ENCODE measurements at places on chromosomes 7 and 10. TPM values are rescaled to one million over a fixed set of nuclear protein-coding genes. Genes with fewer than 3 reads are reported as not detected.
A peak's percentile ranks its signal among the peaks of the same experiment; 100 is the strongest.

FAM20C gene
- 34.0 TPM for total RNA-seq

GRCh38 chr7:76514926-76515771 is 4.8 kb downstream of the UPK3B start:
- no peaks in the 10 kb centered on the region for H3K27me3 ChIP-seq
- no peaks in the 10 kb centered on the region for H3K36me3 ChIP-seq
- no peak overlapping the region for H3K4me3 ChIP-seq
- no peak for DNase-seq

DNA sequence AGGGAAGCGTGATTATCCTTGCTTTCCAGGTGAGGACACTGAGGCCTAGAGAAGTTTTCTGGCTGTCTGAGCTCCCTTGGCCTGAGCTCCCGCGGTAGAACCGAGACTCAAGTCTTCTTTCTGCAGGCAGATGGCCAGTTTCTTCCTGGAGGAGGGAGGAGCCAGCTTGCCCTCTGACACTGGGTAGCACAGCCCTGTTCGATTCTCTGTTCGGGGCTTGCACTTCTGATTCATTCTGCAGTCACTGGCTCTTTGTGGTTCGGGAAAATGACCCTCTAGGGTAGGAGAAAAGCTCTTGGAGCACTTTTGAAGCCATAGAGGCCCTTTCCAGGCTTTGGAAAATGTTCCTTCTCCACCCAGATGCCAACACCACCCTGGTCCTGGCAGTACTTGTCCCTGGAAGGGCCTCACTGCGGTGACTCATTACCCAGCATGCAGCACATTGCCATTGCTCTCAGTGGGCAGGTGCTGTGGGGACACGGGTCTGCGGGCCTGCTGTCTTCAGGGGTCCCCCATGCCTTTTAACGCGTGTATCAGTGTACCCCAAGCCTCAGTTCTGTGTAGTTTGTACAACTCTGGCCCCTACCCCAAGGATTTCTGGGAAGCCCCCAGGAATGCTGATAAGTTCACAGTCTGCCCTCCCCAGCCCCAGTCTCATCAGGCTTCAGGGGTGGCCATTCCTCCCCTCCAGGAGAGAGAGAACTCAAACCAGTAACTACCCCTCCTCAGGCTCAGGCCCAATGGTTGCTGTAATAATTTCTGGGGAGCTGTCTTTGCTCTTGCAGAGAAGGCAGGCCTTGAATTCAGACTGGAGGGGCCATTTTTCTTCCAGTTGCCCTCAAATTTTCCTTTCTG is 11.9 kb downstream of the CHST3 start:
- H3K27ac ChIP-seq = peak overlapping the region; percentile 34
- H3K4me3 ChIP-seq = no peak overlapping the region
- peaks cover 30% of the 10 kb centered on the region for H3K4me1 ChIP-seq
- no peak for DNase-seq
- peaks cover 3% of the 10 kb centered on the region for H3K36me3 ChIP-seq

- H3K4me3 ChIP-seq = no peak overlapping the region
- H3K36me3 ChIP-seq = no peaks in the 10 kb centered on the region
- no peak for DNase-seq
- H3K4me1 ChIP-seq = 0 out of 2 replicates have a peak, but pooled peaks cover 5% of the 10 kb centered on the region
- no peaks in the 10 kb centered on the region for H3K27me3 ChIP-seq
Observed at GRCh38 chr10:34538281-34538829, 276.7 kb downstream of the PARD3 start.

GHRHR gene
- not detected for total RNA-seq

DNA sequence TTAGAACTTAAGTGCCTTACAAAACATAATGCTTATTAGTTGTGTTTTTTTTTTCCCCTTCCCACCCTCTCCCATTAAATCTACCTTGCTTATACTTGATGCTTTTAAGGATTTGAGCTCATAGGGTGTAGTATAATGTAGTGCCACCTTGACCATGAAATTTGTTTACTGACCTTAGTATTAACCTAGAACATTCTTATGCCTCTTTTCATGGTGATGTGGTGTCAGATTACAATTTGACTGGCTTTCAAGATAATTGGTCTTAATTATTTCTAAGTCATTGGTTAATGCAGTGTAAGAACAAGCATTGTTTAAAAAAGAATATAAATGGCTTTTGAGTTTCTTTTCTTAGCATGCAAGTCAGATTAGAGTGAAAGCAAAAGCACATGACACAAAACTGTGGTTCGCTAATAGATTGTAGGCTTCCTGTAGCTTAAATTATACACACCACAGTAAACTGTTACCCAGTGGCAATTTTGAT is 61.8 kb downstream of the ADD3 start:
- no peaks in the 10 kb centered on the region for H3K27me3 ChIP-seq
- no peak overlapping the region for H3K27ac ChIP-seq
- peaks cover 53% of the 10 kb centered on the region for H3K4me1 ChIP-seq
- no peak for DNase-seq

RBM48 gene
- 14.2 TPM for total RNA-seq

DNA sequence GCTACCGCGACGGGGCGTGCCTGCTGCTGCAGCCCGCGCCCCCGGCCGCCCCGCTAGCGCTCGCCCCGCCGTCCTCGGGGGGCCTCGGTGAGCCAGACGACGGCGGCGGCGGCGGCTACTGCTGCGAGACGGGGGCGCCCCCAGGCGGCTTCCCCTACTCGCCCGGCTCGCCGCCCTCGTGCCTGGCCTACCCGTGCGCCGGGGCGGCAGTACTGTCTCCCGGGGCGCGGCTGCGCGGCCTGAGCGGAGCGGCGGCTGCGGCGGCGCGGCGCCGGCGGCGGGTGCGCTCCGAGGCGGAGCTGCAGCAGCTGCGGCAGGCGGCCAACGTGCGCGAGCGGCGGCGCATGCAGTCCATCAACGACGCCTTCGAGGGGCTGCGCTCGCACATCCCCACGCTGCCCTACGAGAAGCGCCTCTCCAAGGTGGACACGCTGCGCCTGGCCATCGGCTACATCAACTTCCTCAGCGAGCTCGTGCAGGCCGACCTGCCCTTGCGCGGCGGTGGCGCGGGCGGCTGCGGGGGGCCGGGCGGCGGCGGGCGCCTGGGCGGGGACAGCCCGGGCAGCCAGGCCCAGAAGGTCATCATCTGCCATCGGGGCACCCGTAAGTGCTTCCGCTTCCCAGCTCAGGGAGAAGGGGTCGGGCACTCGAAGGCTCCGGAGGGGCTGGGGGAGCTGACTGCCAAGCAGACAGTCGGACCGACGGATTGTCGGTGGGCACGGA is 761 bp downstream of the PTF1A start:
- H3K4me1 ChIP-seq = no peaks in the 10 kb centered on the region
- H3K27me3 ChIP-seq = no peaks in the 10 kb centered on the region
- no peaks in the 10 kb centered on the region for H3K36me3 ChIP-seq
- no peak overlapping the region for H3K27ac ChIP-seq

DNA sequence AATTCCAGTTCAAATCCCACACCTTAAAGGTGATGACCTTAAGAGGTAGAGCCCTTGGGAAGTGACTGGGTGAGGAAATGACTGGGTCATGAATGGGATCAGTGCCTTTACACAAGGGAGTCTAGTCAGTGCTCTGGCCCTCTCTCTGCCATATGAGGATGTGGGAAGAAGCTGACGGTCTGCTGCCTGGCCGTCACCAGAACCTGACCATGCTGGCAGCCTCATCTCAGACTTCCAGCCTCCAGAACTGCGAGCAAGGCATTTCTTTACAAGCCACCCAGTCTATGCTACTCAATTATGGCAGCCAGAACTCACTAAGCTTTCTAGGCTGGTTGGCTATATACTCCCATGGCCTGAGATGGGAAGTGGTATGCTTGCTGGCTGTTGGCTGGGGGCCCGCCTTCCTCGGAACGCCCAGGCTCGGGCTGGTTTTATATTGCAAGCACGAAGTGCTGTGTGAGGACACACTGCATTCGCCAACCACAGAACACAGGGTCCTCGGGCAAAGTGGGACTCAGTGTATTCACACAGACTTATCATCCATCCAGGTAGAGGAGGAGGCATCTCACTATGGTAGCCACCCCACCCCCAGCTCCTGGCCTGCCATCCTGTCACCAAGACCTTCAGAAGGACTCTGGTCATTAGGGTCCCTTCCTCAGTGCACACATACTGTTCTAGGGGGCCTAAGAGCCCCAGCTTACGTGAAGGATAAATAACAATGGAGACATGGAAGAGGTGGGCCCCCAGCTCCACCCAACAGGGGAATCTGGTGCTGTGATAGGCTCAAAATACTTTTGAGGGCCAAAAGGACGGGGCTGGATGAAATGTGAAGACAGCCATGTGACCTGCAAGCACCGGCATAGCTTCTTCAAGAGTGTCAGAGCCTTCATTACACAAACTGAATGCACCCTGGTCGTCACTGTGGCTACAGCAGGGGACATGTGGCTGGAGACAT is 49.0 kb downstream of the ZRANB1 start:
- no peak overlapping the region for H3K4me3 ChIP-seq
- H3K27me3 ChIP-seq = no peaks in the 10 kb centered on the region
- DNase-seq = no peak
- H3K27ac ChIP-seq = no peak overlapping the region
